ENCODE measurements at places on chromosomes 2 and 18.

DNA sequence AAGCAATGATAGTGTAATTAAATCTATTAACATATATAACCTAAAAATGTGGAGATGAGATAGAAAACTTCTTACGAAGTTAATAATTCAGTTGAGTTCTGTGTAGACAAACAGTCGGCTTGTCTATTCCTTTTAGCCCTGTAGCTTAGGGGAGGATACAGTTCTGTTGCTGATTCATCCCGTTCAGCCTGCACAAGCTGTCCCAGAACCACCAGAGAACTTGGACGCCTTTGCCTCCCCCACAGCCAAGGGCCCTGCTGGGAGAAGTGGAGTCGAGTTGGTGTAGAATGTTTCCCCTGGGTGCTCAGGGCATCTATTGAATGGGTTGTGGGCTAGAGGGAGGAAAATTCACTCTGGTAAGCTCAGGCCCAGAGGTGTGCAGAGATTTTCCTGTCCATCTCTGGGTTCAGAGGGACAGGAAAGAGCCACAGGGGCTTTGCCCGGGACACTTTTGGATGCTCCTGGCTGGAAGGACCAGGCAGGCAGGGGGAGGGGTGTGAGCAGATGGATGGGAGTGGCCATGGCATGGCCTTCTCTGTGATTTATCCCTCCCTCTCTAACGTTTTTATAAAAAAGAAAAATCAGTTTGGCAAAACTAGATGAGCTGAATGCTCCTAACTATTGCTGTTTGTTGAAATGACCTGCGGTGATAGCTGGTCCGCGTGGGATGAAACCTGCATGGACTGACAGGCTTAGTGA is 42.8 kb upstream of the GALR1 start:
- DNase-seq: no peak

DNA sequence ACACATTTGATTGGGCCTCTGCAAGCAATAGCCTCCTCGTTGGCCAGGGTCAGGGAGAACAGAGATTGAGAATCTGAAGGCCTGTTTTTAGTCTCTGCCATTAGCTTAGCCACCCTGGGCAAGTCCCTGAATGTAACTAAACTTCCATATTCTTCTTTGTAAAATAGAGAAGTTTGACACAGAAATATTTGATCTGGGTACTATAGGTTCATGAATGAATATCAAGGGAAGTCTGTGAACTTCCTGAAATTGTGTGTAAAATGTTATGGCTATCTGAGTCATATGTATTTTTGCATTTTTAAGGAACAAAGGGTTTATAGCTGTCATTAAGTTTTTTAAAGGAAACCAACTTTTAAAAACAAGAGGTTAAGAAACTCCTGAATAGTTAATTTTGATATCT is 23.2 kb downstream of the RND3 start:
- no peak for DNase-seq

- no peak for DNase-seq
These were observed 450.4 kb upstream of the TCF4 start for GRCh38 chr18:56038171-56039030.

DNA sequence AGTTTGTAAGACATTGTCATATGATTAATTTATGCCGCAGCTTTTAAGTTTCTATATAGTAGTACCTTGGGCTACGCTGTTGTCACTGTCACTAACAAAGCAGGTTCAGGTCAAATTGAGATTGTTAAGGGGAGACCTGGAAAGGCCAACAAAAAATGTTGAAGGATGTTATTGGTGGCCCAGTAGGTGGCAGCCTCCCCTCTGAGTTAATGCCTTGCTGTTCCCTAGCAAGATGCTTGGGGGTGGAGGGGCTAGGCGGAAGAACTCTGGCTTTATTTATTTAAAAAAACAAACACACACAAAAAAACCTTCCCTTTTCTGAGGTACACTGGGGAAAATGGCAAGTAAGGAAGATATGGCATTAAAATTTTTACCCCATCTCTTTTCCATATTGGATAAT is 128.3 kb upstream of the ATP5MC3 start:
- DNase-seq: peak; percentile 15

DNA sequence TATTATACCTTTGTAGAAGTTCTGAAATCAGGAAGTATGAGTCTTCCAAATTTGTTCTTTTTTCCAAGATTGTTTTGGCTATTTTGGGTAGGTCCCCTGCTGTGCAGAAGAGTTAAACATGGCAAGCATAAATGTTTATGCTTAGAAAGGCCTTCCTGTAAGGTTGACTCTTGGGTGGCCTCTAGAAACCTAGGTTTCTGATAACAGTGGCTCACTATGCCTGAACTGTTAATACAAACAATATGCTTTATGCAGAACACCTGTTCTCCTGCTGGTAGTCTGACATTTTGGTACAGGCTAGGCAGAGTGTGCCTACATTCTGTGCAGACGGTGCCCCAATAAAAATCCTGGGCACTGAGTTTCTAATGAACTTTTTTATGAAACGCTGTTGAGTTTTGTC is 10.1 kb downstream of the PTPN18 start:
- DNase-seq: no peak

DNA sequence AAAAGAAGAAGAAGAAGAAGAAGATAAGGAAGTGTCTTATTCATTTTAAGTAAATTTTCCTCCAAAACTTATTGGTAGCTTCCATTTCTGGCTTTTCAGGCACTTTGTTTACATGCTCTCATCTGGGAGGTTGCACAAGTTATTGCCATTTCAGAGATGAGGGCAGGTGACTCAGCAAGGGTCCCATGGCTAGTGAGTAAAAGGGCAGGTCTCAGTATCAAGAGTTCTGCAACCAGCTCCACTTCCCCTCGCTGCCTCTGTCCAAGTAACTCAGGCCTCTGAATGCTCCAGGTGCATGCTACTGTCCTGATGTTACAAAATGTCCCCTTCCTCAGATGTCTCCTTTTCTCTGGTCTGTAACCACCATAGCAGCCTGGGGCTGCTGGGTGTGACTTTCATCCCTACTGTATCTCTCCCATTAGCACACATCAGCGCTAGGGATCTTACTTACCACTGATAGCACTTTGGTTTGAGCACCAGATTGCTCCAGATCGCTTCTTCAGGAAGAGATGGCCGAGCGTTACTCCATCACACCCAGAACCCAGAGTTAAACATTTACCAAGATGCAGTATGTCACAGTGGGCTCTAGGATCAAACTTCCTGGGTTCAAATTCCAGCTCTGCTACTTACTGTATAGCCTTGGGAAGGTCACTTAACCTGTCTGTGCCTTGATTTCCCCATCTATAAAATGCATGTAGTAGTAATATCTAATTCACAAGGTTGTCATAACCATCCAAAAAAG is 57.4 kb upstream of the LAPTM4A start:
- DNase-seq: no peak

DNA sequence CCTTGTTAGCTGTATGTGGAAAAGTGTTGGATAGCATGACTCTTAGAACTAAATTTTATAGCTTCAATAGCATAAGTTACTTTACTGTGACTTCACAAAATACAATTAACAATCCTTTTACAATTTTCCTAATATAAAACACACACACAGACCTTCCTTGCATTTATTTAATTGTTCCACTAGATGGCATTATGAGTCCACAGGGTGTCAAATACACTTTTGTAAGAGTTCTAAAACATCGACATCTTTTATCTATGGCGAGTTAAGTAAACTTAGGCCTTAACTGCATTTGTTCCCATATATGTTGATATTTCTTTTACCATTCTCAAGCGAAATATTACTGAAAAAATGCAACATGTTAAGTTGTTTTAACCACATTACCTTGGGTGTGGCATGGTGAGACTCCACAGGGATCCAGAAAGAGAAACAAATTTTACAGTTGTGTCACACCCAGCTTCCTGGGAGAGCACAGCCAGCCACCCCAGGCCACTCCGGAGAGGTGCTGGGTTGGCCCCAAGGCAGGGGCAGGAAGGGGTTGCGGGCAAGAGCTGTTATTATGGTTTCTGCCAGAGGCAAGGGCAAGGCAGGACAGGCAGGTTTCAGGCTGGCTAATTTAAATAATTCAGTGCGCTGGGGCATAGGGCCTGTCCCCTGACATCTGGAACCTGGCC is 312.4 kb upstream of the MC4R start:
- no peak for DNase-seq

DNA sequence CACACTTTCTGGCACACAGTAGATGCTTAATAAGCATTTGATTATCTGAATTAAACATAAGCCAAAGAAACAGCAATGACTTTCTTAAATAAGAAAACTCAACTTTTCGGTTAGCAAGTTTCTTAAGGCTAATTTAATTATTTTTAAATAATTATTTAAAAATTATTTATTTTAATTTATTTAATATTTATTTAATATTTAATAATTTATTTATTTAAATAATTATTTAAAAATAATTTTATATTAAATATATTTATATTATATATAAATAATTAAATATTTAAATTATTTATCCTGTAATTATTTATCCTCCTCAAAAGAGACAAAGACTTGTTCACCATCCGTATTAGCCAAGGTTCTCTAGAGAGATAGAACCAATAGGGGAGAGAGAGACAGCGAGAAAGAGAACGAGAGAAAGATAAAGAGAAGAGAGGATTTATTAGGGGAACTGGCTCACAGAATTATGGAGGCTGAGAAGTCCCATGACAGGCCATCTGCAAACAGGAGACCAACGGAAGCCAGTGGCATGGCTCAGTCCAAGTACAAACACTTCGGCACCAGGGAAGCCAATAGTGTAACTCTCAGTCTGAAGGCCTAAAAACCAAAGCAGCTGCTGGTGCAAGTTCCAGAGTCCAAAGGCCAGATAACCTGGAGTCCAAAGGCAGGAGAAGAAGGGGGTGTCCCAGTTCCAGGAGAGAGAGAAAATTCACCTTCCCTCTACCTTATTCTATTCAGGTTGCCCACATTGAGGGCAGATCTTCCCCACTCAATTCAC is 125.3 kb downstream of the METTL8 start:
- DNase-seq: no peak

DNA sequence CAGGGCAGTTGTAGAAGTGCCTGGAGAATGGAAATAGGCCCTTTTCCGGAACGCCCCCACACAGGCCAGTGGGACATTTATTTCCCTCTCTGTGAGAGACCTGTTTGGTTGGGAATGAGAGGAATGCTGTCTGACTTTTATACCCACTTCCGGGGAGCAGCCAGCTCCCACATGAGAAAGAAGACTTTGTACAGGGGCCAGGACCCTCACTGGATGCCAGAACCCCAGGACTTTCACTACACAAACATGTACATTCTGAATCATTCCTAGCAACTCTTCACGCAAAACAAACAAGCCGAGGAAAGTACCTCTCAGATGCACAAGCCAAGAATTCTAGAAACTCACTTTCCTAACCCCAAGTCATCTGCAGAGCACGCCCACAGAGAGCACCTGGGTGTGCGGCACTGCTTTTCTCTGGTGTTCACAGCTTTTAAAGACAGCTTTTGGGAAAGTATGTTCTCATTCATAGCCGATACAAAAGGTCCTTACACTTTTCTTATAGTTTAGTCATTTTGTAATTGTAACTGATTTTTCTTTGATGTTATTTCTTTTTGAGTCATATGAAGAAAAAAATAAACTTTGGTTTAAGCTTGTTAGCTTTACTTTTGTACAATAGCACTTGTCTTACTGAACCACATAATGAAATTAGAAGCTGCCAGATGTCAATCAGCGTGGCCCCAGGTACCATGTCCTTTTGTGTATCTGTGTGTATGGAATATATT is 856.1 kb upstream of the ID2 start:
- DNase-seq: peak; percentile 72

- no peak for DNase-seq
These were observed 91.4 kb downstream of the ACSL3 start for GRCh38 chr2:222952204-222952603.

DNA sequence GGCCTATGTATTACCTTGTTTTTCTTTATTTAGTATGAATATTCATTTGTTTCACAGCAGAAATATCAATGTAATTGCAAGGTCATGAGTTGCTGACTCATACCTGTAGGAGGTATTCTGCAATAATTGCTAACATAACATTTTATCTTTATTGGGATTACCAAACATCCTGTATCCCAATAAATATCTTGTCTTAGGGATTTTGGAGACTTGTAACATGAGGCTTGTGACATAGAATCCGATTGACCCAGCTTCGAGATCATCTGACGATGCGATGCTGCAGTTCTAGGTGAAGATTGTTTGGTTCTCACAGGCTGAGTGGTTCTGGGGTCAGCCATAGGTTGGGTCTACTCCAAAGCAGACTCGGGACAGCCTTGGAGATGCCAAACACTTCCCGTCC is 133.4 kb upstream of the RND3 start:
- no peak for DNase-seq

- no peak for DNase-seq
These were observed 16.6 kb upstream of the HRH4 start for GRCh38 chr18:24443870-24444269.

DNA sequence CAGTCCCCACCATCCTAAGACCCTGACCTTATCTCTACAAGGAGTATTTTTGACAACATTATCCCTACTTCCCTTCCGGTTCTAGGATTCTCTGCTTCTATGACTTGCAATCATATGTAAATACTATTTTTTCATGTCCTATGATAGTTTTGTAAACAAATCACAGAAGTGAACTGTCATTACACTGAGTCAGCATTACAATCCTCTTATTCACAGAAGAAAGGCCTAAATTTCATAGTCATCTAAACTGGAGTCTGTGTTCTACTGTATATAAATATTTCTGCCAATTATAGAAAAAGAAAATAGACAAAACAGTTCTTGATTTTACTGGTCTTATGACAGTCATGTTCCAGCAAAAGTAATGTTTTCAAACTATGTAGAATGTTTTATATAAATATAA is 265.1 kb downstream of the NCKAP5 start:
- DNase-seq: no peak

DNA sequence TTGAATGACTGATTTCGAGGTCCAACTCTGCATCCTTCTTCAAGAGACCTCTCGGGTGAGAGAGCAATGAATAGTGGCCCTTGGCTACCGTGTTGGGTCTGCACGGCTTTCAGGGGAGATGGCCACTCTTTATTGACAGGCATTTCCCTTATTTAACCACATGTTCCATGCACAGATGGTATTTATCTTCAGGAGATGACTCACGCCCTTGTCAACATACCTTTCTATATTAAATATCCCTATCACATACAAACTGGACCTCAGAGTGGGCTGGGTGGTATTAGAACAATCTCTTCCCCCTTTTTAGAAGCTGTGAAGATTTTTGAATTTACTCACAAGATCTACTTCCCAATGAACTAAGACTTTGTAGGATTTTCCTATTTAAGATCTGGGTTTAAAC is 109.6 kb upstream of the CDC42EP3 start:
- no peak for DNase-seq

- DNase-seq: no peak
These were observed 70.0 kb downstream of the MBP start for GRCh38 chr18:77062518-77063003.

DNA sequence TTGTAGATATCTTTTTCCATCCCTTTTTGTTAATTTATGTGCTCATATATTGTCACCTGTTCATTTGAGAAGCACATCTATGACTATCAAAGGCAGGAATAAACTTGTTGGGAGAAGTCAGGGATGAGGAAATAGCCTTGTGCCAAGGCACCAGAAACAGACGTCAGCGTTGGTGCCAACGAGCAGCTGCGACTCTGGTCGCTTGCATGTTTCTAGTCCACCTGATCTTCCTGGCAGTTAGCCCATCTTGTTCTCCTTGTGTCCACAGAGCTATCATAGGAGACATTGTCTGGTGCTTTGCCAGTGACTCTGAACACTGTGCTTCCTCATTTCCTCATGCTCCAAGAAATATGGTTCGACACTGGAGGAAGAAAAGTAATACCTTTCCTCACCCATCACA is 374.4 kb downstream of the PTPRM start:
- no peak for DNase-seq

GRCh38 chr2:218296200-218296599 is 3.9 kb upstream of the TMBIM1 start:
- no peak for DNase-seq

Data from activated CD4-positive, alpha-beta T cell treated with anti-CD3 and anti-CD28 coated beads, Interleukin-2, amount 50 U/mL, for 48 hours (primary cell).